ENCODE measurements at places on chromosomes 6 and 20.

- DNase-seq = no peak
Observed at GRCh38 chr20:1861347-1861976, 33.7 kb upstream of the SIRPA start.

GRCh38 chr6:134480593-134480992 is 162.7 kb upstream of the SGK1 start:
- peak; percentile 8 for DNase-seq

DNA sequence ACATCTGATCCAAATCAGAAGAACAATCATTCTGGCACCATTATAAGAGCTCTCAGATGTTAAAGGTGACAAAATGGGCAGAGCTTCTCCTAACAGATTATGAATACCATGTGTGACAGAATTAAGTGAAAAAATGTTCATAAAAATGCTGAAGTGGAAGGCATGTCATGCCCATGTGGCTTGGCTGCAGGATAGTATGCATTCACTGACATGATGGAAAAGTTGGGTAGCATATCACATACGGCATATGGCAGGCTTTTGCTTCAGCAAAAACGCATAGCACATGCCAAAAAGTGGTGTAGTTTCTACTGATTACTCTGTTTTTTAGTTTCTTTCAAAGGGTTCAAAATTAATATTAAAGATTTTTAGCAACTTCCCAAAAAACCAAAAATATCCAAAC is 731.5 kb upstream of the EPHA7 start:
- no peak for DNase-seq

GRCh38 chr6:166924531-166924930 is 31.8 kb downstream of the RNASET2 start:
- DNase-seq = no peak

DNA sequence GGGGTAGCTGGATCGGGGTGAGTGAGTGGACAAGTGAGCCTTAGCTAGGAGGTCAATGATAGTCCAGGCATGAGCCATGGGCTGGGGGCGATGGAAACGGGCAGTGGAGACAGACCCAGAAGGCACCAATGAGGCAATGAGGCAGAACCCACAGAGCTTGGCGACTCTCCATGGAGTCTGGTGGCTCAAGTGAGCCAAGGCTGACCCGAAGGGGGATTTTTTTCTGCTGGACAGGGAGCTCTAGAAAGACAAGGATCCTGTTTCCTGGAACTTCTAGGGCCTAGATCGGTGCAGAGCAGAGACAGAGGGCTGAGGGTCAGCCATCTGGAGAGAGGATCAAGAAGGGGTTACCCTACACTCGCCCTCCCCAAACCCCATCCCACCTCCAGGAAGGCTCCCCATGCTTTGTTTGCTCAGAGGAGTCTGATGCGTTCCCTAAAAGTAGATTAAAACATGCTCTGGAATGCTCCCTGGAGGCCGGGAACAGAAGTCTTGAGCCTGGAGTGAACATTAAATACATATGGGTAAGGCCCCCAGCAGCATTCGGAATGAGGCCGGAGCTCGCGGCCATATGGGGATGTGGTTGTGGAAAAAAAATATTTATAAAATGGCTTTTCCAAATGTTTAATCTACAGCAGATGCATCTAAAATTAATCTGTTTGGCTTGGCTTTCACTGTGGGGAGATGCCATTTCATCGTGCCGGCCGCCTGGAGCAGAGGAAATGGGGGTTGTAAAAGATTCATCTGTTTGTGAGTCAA is 237.8 kb upstream of the PMEPA1 start:
- DNase-seq = no peak

DNA sequence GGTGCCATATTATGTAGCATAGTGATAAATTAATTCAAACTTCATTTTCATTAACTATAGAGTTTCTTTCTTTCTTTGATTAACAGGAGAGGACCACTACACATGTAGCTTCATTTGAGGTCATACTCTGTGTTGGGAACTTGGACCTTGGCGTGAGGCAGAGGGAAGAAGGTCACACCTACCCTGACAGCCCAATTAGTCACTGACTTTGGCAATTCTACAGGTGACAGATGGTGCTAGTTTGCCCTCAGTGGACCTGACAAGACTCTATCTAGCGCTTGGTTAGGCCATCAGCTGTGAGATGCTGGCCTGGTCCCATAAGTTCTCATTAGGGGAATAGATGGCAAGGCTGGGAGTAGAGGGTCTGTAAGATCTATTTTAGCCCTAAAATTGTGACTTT is 14.2 kb downstream of the SLX4IP start:
- no peak for DNase-seq

Data from NCI-H2171 treated with DMSO at 0.1 percent for 48 hours (cell line).